AG10803 (cell line): ENCODE measurements at places on chromosomes 16 and 17.

DNA sequence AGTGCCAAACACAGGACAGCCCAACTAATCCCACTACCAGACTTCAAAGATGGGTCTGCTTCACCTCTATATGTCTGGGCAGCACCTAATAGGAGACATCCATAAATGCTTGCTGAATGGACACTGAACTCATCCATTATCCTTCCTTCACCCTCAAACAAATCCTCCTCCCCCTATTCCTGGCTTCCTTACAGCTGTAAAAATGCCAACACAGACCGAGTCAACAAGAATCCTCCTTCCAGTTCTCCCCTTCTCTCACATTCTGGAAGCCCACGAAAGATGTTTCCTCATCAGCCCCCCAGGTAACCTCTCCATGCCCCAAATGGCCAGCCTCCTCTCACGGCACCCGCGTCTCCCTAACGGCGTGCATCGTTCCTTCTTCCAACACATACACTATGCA, 12.3 kb downstream of the PELP1 start:
- DNase-seq = no peak

GRCh38 chr17:9209781-9210370, 188.6 kb downstream of the NTN1 start:
- DNase-seq = no peak

DNA sequence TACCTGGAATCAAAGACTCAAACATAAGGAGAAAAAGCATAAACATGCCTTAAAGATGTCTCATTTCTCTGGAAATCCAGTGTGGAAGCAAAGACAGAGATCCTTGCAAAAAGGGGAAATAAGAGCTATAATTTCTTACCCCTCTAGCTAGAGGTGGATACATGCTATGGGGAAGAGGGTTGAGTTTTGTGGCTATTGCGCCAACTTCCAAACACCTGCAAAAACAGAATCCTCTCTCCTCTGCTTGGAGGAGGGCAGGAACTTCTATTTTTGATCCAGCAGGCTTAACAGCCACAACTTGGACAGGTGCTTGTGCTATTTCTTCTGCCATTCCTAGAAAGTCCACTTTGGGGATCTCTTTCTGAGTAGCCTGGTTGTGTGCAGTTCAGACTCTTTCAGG, 21.5 kb upstream of the NUDT7 start:
- no peak for DNase-seq

DNA sequence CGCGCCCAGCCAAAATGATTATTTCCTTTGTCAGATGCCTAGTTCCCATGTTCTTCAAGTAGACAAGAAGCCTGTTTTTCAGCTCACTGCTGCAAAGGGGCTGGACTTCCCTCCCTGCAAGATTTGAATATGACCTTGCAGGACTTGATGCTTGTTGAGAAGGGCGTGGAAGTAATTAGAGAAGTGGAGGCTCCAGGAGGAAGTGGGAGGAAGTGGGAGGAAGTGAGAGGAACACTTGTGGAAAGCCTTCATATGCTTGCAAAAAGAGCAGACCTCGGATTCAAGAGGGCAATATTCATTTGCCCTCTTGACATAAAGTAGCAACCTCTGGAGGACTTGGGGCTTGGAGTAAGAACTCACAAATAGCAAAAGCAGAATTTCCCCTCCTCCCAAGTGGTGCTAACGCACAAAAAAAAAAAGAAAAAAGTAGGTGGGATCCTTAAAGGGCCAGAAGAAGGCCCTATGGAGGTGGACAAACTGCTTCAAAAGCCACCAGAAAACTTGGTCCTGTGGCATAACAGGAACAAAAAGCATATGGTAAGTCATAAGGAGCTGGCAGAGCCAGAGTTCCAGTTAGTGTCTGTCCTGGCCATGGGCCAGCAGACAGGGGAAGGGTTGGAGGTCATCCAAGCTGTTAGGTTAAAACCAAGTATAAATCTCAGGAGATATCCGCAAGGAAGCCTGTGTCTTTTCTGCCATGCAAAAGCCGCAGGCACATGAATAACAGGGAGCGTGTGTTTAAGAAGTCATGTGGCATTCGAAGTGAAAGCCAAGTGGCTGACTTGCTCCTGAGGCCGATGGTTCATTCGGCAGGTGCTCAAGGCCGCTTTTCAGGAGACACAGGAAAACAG, 20.6 kb upstream of the PRKAR1A start:
- no peak for DNase-seq

GRCh38 chr16:10138881-10139280, 43.3 kb downstream of the GRIN2A start:
- DNase-seq = no peak

GRCh38 chr17:81120695-81121621, 44.3 kb upstream of the PVALEF start:
- DNase-seq = no peak
